ENCODE measurements at places on chromosomes 3 and 15. TPM values are rescaled to one million over a fixed set of nuclear protein-coding genes. Genes with fewer than 3 reads are reported as not detected.
A peak's percentile ranks its signal among the peaks of the same experiment; 100 is the strongest.

DNAH1 gene
- 1.6 TPM for total RNA-seq

ZNF385D gene
- total RNA-seq: 0.18 TPM

FAM98B gene
- 8.1 TPM for total RNA-seq

GALNT15 gene
- 4.6 TPM for total RNA-seq

HYAL1 gene
- 8.9 TPM for total RNA-seq

- no peak for DNase-seq
Observed at GRCh38 chr3:129507181-129507831, 21.1 kb upstream of the RHO start.

DNA sequence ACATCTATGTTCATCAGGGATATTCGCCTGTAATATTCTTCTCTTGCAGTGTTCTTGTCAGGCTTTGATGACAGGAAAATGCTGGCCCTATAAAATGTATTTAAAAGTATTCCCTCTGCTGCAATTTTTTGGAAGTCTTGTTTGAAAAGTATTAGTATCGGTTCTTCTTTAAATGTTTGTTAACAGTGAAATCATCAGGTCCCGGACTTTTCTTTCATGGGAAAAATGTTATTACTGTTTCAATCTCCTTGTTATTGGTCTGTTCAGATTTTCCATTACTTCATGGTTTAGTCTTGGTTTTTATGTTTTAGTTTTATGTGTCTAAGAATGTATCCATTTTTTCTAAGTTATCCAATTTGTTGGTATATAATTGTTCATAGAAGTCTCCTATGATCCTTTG is 225.6 kb downstream of the RBMS3 start:
- DNase-seq: no peak

DNA sequence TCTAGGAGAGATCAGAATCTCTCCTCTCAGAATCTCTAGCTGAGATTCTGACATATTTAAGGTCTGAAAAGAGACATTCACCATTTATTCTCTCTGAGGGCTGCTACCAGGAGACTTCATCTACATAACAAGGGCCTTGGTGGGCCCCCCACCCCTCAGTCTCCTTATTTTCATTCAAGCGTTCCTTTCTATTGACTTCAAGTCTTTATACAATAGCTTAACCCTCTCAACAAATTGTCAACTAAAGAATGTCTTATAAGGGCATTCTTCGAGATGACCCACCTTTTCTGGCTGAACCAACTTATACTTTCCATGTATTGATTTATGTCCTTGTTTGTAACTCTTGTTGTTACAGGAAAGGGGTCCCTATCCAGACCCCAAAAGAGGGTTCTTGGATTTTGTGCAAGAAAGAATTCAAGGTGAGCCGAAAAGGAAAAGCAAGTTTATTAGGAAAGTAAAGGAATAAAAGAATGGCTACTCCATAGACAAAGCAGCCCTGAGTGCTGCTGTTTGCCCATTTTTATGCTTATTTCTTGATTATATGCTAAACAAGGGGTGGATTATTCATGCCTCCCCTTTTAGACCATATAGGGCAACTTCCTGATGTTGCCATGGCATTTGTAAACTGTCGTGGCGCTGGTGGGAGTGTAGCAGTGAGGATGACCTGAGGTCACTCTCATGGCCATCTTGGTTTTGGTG is 209.5 kb upstream of the ALCAM start:
- DNase-seq: no peak

DNA sequence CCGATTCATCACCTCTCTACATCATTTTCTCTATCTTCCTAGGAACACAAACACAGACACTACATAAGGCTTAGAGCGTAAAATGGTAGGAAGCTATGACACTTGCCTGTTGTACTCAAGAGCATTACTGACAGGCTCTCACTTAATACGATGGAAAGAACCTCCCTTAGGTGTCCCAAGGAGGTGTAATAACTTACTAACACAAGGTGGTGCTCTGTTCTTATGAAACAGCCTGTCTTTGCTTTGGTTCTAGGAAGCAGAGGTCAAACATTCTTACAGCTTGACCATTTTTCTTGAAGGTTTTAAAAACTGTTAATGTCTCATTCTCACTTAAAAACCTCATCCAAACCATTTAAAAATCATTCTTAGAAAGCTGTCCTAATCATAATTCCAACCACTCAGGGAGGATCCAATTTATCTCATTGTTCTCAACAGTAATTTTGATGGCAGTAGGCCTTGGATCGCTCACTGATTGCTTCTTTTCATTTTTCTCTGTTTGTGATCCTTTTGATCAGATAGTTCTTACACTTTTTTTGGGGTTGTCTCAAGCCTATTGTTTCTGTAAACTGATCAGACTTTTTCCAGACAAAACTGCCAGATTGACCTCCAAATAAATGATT is 317.8 kb upstream of the AGTR1 start:
- no peak for DNase-seq

- DNase-seq: no peak
Observed at GRCh38 chr3:26259176-26259575, 363.4 kb upstream of the LRRC3B start.

GRCh38 chr3:9946112-9947024 is 5.8 kb downstream of the PRRT3 start:
- DNase-seq: peak; percentile 36

GRCh38 chr3:64859625-64860535 is 172.1 kb upstream of the ADAMTS9 start:
- no peak for DNase-seq

DNA sequence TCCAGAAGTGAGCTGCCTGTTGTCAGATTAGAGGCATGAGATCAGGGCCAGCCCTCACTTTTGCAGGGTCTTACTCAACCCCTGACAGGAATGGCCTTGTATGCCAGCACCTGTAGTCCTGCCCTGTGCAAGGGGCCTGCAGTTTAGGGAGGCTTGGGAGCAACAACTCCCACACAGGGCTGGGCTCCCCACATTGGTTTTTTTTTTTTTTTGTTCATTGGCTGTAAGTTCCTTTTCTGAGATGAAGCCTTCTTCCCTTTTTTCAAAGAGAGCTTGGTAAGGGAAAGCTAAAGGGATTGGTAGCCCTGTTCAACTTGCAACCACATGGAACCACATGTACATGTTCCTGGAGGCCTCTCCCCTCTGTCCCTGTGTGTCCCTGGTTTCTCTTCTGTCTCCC is 46.4 kb downstream of the TNFAIP8L3 start:
- no peak for DNase-seq

GRCh38 chr3:120171134-120171873 is 77.1 kb upstream of the GSK3B start:
- DNase-seq: no peak

DNA sequence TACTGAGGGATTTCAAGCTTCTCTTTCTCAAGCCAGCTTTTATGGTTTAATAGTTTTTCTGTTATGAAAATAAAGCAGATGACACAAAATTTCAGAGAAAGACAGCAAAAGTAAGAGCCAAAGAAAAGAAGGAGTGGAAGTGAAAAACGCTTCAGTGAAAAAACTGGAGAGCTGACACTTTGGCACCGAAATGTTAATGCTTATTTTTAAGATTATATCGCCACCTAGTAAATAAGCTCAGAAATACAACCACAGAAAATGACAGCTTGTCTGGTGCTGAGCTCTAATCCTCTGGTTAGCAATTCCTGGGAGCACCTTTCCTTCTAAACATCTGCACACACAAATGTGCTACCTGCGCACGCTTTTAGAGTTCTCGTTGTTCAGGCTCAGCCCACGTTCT is 101.6 kb downstream of the ZPLD1 start:
- DNase-seq: no peak

DNA sequence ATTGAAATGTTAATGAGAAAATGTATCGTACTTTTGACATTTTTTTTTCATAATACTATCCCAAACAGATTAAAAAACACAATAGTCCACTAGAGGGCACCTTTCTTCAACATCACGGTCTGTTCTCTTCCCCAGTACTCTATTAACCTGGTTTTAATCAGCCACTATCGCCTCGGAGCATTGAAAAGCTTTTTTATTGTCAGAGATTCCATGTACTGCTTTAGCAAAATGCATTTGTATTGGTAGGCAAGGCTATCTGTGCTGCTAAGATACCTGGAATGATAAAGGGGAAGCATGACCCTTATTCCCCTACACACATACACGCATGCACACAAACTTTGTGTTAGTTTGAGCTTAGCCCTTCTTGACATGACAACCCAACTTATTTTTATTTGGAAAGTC is 160.1 kb upstream of the IL12A start:
- no peak for DNase-seq

- DNase-seq: no peak
Observed at GRCh38 chr3:155015776-155016436, 64.2 kb upstream of the MME start.

GRCh38 chr3:143850877-143851276 is 2.6 kb upstream of the SLC9A9 start:
- DNase-seq: no peak

DNA sequence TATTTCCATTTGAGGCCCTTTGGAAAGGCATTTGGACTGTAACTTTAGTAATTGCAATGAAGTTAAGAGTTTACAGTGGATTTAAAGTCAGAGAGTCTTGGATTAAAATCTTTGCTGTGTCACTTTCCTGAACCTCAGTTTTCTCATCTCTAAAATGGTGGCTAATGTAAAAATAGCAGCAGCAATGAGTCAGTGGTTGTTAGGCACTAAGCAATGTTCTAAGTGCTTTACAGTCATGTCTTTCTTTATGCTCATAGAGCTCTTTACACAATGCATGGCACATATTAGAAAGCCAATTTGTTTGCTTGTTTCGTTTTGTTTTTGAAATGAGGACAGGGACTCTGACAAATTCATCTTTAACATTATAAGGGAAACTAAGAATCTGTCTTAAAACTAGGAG is 222.7 kb upstream of the DNAJC19 start:
- no peak for DNase-seq

DNA sequence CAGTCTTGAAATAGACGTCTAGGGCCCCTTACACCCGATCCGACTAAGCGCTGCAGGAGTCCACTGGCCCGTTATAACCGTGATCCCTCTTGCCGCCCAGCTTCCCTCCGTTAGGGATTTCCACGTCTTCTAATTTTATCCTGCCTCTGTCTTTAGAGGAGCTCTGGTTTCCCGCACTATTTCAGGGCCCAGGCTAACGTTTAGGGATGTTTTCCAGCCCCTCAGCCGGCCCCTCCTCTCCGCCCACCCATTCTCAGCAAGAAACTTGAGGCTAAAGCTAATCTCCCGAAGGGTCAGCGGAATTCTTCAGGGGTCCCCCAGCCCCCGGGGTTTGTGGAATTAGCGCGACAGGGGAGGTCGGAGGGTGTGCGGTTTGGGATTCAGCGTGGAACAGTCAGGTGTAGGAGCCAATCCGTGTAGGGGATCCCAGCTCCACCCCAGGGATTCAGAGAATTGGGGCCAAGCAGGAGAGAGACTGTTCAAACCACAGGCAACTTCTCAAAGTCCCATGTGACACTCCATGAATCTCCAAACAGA is 1.6 kb downstream of the PTX3 start:
- no peak for DNase-seq

GRCh38 chr3:115922681-115923347 is 299.5 kb downstream of the GAP43 start:
- no peak for DNase-seq

DNA sequence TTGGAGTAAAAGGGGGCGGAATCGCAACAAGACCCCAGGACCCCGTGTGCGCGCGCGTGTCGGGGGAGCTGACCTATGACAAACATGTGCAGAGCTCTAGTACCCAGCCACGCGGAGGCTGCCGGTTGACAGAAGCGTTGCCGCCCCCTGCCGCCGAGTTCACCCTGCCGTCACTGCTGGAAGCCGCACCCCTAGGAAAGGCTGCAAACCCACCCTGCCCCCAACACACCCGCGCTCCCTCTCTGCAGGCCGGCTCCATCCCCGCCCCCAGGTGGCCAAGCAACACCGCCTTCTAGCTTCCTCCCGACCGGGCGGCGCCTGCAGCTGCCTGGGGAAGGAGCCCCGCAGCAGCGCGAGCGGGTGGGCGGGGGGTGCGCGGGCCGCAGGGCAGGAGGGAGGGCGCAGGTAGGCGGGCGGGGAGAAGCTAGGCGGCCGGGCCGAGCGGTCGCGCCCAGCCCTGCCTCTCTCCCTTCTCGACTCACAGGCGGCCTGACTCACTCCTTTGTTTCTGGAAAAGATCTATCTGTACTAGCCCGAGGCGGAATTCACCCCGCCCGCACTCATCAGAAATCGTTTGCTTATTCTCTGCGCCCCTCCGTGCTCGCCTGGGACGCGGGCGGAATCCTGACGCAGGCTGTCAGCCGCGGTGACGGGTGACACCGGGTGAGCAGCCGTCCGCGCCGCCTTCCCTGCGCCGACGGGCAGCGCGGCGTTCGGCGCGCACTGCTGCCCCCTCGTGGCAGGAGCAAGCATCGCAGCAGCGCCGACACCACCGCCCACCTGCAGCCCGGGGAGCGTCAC is 160.8 kb downstream of the GAP43 start:
- peak; percentile 64 for DNase-seq

DNA sequence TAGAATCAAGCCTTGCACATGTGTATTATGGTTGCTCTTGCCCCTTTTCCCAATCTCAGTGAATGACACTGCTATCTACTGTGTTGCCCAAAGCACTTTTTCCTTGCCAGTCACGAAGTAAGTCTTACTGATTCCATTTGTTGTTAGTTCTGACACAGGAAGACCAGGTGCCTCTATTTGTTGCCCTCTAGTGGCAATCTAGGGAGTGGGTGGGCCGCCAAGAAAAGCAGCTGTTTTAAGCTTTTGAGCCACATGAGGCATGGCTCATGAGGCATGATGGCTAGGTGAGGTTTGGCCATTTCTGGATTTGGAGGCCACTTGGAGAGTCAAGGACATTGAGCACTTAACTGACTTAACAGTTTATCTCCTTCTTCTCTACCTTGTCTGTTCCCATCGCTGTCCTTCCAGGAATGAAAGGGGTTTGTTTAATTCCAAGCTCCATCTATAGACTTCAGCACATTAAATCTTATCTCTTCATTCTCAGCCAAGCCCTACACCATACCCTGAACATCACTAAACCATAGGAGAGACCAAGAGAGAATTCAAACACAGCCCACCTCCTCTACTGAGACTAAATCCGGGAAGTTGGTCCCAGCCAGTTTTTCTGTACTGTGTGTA is 103.1 kb downstream of the HCN4 start:
- no peak for DNase-seq

DNA sequence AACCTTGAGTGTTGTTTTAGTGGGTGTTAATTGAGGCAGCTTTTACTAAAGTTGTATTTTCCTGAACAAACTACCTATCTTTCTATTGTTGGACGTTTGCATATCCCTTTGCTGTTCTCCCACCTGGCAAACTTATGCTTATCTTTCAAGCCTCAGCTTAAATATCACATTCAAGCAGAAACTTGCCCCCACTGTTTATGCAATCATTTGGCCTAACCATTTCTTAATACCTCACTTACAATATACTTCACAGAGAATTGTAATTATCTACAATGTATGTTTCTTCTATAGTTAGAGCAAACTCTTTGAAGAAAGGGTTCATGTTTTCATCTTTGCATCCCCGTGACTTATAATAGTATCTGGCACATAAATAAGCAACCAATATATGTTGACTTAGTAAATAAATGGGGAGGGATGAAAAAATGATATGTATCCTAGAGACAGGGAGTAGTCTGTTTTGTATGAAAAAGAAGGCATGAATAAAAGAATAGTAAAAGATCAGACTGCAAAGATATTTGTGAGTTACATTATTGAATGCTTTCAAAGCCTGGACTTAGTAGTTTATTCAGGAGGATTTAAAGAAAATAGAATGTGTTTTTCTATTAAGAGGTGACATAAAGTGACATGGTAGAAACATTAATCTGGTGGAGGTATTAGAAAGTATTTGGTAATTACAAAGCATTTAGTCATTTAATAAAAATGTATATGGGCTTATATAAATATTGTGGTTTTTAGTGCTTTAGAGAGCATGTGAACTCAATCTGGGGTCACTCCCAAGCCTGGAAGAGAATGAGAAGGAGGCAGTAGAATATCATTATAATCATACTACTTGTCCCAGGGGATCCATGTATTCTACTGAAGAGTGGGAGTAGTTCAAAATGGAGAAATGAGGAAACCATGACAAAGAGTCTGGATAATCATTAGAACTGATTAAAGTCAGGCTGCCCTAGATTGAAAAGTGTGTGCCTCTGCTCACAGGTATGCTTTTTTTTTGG is 60.0 kb upstream of the DCBLD2 start:
- no peak for DNase-seq
